Iris pigment epithelial cell (primary cell): ENCODE measurements at places on chromosomes 2 and 18.
A peak's percentile ranks its signal among the peaks of the same experiment; 100 is the strongest.

GRCh38 chr2:136448986-136449780, 316.2 kb upstream of the THSD7B start:
- no peak for DNase-seq

- no peak for DNase-seq
Observed at GRCh38 chr2:189527812-189528592, 52.6 kb downstream of the SLC40A1 start.

DNA sequence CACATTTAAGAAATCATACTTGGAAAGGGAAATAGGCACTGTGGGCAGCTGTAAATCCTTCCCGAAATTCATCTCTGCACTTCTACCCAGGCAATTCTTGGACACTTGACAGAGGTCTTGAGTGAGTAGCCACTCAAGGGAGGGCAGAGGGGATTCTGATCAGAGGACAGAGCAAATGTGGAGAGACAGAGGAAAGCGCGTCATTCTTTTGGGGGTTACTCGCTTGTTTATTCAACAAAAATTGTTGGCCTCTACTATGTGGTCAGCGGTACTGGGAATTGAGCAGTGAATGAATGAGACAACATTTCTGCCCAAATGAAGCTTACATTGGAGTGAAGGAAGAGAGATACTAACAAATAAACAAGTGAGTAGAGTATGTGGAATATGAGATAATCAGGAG, 41.4 kb upstream of the YES1 start:
- DNase-seq, result no peak

DNA sequence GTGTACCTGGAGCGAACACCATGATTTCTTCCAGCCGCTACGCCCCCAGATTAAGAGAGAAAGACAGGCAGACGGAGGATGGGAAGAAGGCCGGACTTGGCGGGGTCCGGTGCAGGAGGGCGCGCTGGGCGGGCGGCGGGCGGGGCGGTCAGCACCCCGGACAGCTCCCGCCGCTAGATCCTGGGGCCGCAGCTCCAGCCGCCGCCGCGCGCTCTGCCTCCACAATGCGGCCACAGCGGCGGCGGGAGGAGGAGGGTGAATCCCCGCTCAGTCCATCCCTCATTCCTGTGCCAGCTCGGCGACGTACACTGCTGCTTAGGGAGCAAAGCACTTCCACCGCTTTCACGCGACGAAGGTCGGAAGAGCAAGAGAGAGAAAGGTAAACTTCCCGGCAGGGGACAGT, at the start of gene AKAIN1:
Gene AKAIN1 (minus strand): TSS at position 226 of the 403 bp plus-strand sequence. CDS start 204 bp downstream, at position 22.
- peak; percentile 40 for DNase-seq

GRCh38 chr2:182593394-182593975, 122.6 kb upstream of the DNAJC10 start:
- DNase-seq, result peak; percentile 83

DNA sequence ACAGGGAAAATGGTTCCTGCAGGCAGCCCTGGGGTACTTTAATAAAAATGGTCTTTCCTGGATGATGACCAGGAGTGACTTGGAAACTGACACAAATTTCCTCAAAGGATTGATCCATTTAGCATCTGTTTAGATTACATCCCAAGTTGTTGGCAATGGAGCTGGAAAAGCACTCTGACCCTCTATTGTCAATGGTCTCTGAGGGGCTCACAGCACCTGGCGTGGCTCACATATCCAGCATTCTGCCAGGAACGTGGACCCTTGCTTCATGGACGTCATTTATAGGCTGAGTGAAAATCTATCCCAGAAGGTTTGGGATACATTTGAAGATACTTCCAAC, 43.8 kb downstream of the SERTAD2 start:
- DNase-seq, result no peak

DNA sequence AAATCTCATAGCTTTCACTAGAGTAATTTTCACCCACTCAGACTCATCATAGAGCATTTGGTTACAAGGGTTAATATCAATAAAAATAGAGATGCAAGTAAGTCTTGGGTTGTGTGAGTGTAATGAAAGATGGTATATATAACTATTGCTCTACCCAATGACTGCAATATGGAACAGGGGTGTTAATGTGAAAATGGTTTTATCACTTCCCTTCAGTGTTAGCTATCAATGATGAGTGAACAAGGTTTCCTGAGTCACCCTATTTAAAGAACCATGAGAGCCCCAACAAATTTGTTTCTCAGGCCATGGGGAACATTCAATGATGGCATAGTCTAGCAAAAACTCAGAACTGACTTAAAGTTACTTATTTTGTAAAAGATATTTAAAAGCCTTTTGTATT, 1133.6 kb upstream of the ZEB2 start:
- peak; percentile 12 for DNase-seq

DNA sequence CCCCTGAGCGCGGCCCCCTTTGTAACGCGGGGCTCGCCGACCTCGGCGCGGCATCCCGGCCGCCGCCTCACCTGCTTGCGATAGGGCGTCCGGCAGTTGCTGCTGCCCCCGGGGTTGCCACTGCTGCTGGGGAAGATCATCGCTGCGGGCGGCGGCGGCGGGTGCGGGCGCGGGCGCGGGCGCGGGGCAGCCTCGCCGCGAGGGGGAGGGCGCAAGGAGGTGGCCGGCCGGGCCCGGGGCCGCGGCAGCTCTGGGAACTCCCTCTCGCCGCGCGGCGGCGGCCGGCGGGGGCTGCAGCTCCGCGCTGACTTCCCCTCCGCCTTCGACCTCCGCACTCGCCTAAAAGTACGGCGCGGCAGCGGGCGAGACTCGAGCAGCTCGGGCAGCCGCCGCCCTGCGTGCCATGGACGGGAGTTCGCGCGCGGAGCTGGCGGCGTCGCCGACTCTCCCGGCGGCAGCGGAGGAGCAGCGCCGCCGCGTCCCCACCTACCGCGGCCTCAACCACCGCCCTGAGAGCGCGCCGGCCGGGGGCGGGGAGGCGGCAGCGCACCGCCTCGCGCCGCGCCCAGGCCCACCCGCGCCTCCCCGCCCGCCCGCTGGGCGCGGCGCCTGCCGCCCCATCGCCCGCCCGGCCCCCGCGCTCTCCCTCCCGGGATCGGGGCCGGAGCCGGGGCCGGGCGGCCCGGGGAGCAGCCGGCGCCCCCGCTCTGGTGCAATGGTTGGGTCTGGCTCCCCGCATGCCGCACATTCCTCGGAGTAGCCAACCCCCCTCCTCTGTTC, 86.0 kb downstream of the RBMS1 start:
- DNase-seq, result peak; percentile 80

DNA sequence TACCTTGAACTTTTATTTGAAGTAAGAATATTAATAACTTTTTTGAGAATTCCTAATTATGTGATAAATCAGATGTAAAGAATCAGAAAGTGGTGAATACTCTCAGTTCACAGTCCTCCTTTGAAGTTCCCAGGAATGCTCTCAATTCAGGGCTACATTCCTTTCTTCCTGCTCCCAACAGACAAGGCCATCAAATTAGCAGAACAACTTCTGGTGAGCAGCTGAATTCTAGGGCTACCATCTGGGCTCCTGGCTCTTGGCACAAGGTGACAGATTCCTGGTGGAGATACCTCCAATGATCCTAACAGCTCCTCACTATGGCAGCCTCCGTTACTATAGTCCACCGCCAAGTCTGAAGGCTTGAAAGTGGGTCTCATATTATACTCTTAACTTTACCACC, 37.8 kb upstream of the OLA1 start:
- DNase-seq, result no peak

- DNase-seq, result no peak
Observed at GRCh38 chr2:18506883-18507509, 53.5 kb downstream of the RDH14 start.

GRCh38 chr2:141554810-141555209, 576.0 kb downstream of the LRP1B start:
- peak; percentile 64 for DNase-seq

GRCh38 chr2:202005272-202005887, 28.3 kb upstream of the FZD7 start:
- DNase-seq, result no peak

DNA sequence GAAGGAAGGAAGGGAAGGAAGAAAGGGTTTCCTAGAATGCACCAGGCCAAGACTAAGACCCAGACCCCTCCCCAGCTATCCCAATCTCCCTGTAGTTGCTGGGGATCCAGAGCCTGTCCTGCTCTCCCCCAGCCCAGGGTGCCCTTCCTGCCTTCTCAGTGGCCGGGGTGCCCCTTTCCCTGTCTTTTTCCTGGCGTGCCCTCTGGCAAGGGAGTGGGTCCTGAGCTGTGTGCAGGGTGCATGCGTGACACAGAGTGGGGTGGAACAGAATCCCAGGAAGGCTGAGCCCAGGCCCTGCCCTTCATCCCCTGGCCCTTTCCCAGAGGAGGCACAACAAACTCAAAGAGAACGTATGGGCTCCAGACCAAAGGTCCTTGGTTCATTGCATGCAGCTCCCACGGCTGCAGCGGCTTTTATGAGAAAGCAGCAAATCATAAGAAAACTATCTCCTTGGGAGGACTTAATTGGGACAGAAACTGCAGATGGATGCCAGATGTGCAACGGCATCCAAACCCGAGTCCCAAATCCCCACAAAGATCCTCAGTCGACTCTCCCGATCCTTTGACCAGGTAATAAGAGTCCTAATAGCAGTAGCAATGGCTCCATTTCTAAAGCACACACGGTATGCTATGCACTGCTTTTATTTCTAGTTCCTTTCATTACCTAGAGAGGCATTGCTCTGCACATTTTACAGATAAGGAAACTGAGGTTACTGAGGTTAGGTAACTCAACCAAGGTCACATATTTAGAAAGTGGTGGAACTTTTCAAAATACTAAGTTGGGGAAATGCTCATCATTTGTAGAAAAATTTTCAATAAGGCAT, 12.7 kb upstream of the ARID5A start:
- DNase-seq, result no peak

DNA sequence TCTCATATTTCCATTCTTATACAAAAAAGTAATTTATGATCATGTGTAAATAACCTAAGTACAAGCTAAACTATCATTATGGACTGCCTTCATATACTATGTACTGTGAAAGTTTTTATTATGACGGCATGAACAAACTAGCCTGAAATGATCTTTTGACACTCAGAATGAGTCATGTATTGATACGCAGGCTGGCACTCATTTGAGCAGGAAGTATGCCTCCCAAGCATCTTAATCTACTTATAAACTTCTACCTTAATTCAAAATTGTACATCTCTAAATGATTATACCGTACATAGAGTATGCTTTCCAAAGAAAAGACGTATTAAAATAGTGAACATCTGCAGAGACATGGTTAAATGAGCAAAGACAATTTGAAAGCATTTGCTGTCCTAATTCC, 207.1 kb upstream of the SPOPL start:
- DNase-seq, result peak; percentile 15

DNA sequence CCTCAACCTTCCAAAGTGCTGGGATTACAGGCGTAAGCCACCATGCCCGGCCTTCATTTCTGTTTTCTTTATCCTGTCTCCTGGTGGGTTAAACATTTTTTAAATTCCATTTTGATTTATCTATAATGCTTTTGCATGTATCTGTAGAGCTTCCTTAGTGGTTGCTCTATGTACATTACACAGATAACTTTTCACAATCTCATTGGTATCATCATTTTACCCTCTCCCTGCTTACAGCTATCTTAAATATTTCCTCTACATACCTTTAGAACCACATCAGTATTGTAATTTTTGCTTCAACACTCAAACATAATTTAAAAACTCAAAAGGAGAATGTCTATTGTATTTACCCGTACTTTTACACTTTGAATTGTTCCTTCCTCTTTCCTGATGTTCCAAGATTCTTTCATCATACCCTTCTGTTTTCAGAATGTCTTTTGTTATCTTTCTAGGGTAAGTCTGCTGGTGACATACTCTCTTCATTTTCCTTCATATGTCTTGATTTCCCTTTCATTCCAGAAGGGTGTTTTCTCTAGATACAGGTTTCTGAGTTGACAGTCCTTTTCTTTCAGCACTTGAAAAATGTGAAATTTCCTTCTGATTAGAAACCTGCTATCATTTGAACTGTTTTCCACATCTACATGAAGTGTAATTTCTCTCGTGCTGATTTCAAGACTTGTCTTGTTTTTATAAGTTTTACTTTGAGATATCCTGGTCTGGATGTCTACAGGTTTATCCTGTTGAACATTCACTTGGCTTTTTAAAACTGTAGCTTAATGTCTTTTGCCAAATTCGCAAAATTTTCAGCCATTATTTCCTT, 21.9 kb downstream of the PPP3R1 start:
- peak; percentile 62 for DNase-seq

DNA sequence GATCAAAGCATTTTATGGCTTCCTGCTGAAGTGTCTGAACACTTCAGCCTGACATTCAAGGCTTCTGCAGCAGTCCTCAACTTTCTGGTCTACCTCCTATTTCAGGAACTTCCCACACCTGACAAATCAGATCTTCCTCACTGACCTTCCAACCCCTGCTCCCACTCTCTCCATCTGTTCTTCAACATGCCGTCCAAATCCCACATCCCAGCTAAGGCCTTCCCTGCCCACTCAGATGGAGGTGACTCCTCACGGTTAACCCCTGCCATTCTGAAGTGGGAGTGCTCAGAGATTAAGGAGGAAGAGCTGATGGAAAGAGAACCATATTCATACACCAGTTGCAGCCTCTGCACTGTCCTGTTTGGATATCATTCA, 104.8 kb downstream of the POLR1A start:
- DNase-seq, result no peak

DNA sequence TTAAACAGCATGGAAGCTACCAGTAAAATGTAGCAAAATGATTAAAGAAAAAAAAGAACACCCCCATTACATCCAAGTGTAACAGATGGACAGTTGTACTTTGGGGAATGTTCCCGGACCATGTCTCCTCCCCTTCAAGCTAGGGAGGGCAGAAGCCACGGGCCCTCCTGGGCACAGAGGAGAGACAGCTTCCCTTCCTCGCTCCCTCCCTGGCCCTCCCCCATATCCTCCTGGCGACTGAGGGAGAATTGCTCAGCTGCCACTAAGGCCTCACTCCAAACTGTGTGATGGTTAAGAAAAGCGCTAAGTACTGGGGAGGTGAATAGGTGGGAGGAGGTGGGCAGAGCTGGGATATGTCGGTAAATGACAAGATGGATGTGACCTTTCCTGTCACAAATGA, 358.0 kb downstream of the HRH4 start:
- no peak for DNase-seq

GRCh38 chr18:8356001-8356400, 253.2 kb upstream of the RAB12 start:
- DNase-seq, result no peak

DNA sequence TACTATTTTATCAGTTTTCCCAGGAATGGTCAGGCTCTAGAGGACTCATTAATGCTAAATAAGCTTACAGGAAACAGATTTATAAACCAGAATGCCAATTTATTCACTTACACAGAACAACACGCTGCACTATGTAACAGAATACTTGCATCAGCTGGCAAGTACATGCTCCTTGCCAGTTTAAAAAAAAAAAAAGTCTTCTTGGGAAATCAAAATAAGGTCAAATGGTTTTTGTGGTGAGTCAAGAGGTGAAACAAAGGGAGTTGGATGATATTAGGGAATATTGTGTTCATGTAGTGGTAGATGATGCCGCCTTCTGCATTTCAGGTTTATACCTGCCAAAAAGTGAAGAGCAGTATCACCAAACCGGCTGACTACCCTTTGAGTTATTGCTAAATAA, 1322.1 kb upstream of the ZEB2 start:
- no peak for DNase-seq

DNA sequence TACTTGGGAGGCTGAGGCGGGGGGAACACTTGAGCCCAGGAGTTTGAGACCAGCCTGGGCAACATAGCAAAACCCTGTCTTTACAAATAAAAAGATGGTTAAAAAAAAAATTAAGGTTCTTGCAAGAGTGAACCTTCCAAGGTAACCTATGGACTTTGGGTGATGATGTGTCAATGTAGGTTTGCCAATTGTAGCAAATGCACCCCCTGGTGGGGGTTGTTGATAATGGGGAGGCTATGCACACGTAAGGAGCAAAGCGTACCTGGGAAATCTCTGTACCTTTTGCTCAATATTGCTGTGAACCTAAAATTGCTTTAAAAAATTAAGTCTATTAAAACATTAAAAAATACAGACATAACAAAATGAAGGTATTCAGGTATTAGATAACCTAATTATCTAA, 70.4 kb downstream of the CWC22 start:
- peak; percentile 15 for DNase-seq
